KG1 (cell line): ENCODE measurements at places on chromosomes 16 and 17.

DNA sequence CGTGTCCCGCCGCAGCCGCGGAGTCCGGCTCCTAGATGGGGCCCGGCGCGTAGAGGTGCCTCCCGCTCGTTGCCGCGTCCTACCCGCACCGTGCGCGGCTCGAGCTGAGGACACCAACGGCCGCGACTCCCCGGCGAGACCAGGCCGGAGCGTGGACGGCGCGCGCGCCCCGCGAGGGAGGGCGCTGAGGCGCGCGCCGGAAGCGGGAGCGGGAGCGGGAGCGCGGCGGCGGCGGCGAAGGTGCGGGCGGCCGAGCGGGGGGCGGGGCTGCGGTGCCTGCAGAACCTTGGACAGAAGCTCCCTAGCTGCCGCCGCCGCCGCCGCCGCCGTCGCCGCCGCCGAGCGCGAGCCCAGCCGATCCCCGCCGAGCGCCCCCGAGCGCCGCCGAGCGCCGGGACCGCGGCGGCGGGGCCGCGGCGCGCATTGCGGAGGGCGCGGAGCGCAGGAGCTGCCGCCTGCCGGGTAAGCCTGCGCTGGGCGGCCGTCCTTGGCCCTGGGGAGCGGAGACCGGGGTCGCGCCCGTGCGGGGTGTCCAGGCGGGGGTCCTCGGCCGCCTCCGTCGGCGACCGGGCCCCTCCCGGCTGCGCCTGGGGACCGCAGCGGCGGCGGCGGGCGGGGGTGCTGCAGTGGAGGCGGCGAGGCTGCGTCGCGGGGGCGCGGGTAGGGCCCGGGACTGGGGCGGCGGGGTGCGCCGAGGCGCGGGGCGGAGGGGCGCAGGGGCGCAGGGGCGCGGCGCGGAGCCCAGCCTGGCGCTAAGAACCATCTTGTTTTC lies at the start of gene CDK5R1:
Gene CDK5R1, plus strand, starts transcription at position 293 of the 772 bp plus-strand sequence. CDS start 628 bp downstream, outside the sequence.
- no peak for DNase-seq

DNA sequence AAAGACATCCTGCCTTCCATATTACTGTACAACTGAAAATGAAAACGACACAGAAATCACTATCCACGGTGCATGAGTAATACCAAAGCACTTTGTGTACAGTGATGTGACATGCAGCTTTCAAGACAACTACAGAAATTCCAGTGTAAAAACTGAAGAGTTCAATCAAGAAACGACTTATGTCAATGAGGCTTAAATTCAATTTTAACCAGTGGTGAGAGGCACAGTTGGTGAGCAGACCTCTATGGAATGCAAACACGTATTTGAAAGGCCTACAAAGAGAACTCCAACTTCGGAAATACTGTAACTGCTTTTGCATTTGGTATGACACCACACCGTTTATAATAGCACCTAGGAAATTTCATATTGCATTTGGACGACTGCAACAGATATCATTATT lies 87.6 kb downstream of the USP31 start:
- no peak for DNase-seq

DNA sequence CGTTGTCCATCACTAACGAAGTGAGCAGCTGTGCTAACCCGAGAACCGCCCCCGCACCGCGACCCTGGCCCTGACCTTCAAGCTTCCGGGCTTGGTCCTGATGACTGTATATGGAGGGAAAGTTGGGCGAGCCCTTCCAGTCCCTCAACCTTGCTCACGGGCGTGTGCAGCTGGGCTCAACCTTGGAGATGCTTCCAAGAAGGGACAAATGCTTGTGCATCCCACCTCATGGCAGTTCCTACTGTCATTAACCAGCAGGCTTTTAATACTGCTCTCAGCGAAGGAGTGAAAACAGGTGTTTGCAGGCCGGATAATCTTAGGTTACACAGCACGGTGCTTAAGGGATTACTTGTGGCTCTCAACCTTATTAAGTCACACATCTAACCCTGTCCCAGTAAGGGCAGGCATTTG lies 33.5 kb downstream of the SRL start:
- DNase-seq: no peak

DNA sequence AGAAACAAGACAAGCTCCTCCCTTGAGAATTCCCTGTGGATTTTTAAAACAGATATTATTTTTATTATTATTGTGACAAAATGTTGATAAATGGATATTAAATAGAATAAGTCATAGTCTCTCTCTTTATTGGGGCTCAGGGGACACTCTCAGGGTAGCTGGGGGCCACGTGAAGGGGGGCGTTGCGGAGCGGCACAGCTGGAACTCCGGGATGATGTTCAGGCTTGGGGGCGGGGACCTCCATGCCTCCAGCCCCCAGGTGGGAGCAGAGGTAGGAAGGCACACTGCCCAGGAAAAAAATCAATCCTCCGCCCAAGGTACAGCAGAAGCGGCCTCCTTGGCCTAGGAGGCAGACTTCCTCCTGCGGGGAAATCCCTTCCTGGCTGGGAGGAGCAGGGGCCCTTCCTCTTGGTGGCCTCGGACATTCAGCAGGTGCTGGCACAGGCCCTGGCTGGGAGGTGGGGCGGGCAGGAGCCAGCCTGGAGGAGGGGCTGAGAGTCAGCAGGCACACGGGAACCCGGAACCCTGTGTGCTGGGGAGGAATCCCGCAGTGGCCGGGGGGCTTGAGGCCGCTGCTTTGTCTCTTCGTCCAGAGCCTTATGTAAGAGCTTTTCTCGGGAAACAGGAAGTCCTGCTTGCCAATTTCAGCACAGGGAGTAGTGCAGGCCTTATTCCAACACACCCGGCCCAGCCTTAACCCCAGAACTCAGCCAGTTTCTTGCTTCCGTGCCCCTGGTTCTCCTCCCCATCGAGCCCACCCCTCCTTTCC lies 591 bp upstream of the TNFSF13 start:
- no peak for DNase-seq

DNA sequence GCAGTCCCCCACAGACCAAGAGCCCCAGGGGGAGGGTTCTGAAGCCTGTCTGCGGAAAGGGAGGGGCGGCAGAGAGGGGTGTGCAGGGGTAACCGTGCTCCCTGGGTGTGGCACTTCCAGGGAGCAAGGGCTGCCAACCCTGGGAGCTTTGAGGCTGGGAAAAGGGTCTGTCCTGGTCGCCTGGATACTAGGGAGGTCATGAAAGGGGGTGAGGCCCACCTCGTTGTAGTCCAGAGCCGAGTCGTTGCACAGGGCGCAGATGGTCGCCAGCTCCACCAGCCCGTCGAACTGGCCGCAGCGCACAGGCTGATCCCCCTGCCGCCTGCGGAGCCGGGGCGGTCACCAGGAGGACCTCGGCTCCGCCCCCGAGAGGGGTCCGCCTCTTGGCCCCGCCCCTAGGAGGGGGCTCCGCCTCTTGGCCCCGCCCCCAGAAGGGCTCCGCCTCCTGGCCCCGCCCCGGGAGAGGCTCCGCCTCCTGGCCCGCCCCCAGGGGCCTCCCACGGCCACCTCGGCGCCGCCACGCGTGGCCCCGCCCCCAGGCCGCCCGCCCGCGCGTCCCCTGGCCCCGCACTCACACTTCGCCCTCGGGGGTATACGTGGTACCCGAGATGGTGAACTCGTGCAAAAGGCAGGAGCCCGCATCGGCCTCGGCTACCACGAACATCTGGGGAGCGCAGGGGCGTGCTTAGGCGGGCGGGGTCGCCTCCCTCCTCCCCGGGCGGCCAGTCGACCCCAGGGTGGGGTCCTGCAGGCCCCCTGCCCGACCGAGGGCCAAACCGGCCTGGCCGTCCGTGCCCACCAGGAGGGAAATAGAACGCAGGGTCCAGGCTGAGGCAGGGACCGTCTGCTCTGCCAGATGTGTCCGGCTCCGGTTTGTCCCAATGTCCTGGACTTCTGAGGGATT lies 19.5 kb downstream of the ATP2A3 start:
- DNase-seq: no peak

GRCh38 chr16:24125214-24125613 lies 130.9 kb upstream of the CACNG3 start:
- no peak for DNase-seq
